ENCODE measurements at places on chromosomes 1 and 21.

- DNase-seq: no peak
Measured at GRCh38 chr1:56060906-56061305, 518.5 kb downstream of the PLPP3 start.

GRCh38 chr1:54716299-54717047, 812 bp downstream of the TTC4 start:
- peak; percentile 47 for DNase-seq

DNA sequence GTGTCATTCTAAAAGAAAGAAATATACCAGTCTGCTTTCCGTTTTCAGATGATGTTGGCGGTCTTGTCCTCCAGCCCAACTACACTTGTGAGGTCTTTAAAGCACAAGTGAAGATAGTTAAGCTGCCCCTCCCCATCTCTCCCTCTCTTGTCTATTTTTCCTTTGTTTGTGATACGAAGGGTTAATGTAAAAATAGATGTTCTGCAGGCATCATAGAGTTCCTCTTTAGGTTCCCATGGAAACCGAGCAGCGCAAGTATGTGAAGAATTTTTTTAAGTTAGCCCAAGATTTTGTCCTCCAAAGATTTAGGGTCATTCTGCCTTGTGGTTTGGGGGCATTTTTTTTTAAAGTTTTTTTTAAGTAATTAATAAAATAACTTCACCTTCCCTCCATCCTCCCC, 232.4 kb upstream of the AJAP1 start:
- no peak for DNase-seq

DNA sequence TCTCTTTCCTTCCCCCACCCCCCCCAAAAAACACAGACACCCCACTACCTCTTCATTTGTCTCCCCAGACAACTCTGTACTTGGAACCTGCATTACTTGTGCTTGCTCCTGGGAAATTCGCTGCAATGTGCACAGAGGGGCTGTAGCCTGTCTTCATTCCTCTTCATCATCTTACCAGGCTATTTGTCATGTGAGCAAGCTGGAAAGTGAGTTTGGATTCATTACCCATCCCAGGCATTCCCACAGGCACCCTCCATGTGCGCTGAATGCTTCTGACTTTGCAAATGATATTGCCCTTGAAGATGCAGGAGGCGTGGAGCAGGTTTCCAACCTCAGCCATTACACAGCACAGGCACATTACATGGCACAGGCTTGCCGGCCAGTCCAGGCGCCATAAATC, 494.9 kb downstream of the KIF26B start:
- no peak for DNase-seq

GRCh38 chr1:229380536-229381160, 37.8 kb upstream of the CCSAP start:
- no peak for DNase-seq

- DNase-seq: no peak
Measured at GRCh38 chr1:186187601-186188000, 187.5 kb downstream of the TPR start.

DNA sequence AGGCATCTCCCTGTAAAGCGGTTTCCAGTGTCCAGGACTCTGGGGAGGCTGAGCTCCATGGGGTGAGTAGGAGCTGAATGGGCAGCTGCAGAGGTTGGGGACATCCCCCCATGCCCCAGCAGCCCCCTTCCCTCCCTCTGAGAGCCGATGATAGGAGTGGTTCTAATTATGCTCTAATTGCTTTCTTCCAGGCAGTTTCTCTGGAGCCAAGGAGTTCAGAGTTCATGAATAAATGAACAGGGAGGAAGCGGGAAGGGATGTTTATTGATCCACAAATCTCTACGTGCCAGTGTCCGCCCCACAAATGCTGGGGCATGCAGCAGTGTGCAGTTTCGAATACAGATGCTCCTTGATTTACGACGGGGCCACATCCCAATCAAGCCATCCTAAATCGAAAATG, 15.6 kb downstream of the NKAIN1 start:
- no peak for DNase-seq

GRCh38 chr21:16437586-16437985, 707.8 kb downstream of the USP25 start:
- no peak for DNase-seq

GRCh38 chr1:34426325-34426896, 249.7 kb downstream of the C1orf94 start:
- DNase-seq: no peak

GRCh38 chr1:54221113-54221834, 21.3 kb downstream of the MRPL37 start:
- no peak for DNase-seq

- peak; percentile 75 for DNase-seq
Measured at GRCh38 chr21:42025376-42026081, 15.4 kb upstream of the ZBTB21 start.

DNA sequence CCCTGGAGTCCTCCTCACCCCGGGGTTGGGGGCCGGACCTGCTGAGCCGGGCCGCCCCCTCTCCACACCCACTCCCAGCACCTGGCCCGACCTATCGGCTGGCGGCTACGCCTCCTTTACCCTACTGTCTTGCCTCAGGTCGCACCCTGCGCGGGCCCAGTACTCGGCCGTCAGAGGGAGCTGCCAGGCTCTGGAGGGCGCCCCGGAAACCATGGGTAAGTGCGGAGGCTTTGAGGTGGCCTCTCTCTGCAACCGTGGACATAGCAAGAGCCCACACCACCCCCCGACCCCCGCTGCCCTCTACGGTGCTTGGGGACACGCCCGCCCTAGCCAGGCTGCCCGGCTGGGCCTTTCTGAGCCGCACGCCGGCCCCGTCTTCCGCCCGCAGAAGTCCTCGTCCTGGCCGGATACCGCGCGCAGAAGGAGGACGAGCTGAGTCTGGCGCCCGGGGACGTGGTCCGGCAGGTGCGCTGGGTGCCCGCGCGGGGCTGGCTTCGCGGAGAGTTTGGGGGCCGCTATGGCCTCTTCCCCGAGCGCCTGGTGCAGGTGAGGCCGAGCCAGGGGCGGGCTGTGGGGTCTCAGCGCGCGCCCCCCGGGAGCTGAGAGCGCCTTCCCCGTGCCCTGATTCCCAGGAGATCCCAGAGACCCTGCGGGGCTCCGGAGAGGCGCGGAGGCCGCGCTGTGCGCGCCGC, at the start of gene SH3D21:
Gene SH3D21, plus strand, starts transcription at position 159 of the 692 bp plus-strand sequence. Its CDS starts 53 bp downstream, at position 212.
- DNase-seq: no peak

GRCh38 chr1:43531107-43531905, 623 bp downstream of the PTPRF start:
- peak; percentile 25 for DNase-seq

DNA sequence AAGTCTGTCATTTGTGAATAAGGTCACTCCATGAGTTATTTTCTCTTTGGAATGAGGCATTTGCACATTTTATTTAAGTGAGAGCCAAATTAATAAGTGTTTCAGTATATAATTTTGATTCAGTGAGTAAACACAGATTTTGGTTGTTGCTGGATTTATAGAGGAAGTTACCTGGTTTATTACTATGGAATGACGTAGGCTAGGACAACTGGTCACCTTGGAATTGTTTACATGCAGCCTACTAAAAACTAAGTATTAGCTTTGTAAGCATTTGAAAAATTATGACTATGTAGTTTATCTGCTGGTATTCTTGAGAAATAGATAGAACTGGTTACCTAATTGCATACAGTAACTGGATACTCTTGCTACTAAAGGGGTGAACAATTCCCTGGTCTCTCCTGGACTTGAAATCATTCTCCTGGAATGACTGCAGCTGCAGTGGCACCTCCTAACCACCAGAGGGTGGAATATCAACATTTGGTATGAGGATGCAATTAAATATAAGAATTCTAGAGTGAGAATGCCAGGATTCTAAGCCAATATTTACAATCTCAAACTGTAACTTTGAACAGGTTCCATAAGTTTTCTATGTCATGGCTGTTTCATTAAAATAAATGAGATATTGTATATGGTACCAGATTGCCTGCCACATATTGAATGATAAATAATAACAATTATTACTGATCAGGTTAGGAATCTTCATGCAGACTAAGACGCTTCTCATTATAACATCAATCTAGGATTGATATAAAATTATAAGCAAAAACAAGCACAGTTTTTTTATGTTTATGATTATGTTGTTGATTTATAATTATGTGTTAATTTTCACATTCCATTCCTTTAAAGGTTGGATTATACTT, 3.5 kb upstream of the KRTAP27-1 start:
- DNase-seq: peak; percentile 15

- no peak for DNase-seq
Measured at GRCh38 chr1:46991083-46991923, 32.2 kb upstream of the CYP4X1 start.

GRCh38 chr1:243991650-243992049, 59.4 kb upstream of the ZBTB18 start:
- DNase-seq: no peak

DNA sequence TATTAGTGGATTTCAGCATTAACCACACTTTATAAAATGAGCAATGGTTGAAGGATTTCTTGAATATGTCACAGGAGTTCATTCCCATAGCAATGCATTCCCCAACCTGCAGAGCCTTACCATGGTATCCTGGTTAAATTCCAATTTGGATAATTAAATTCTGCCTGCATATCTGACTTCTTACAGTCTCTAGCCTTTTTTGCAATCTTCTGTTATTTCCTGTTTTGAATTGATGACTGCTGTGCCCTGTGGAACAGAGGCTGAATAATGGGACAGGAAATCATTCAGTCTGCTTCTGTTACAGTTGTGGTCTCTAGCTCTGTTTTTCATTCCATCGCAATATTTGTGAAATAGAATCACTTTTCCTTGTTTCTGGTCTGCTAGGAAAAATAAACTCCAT, 1823.9 kb downstream of the PLA2G4A start:
- peak; percentile 97 for DNase-seq

GRCh38 chr1:184771190-184771691, 16.6 kb upstream of the EDEM3 start:
- no peak for DNase-seq

- no peak for DNase-seq
Measured at GRCh38 chr21:35582731-35583130, 477.6 kb downstream of the SETD4 start.

- DNase-seq: no peak
Measured at GRCh38 chr1:917076-917459, 6.7 kb upstream of the SAMD11 start.

DNA sequence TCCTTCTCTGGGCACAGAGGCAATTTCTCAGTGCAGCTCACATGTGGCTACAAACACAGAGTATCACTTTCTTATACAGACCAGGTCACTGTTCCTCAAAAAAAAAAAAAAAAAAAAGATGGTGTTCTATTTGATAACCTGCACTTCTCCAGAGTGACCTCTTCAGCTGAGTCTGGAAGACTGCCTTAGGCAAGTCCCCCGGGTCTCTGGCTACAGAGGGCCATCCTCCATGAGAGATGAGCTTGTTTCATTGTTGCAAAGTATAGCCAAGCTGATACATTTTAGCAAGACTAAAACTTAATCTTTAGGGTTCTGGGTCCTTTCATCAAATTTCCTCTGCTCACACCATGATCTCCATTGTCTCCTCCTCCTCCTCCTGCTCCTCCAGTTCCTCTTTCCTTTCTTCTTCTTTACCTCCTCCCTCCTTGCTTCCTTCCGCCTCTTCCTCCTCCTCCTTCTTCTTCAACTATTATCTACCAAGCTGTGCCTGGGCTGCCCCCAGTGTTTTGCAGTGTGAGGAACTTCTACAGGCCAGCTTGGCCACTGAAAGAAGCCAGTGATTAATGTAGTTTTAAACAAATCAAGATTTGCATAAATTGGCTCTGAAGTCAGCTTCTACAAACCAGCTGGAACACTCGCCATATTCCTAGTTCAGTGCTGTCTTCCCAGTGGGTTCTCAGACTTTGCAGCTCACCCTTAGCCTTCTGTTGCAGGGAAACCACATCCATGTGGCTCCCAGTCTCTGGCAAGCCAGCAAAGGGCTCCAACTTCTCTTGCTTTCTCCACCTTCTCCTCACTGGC, 139.4 kb downstream of the RUNX1 start:
- peak; percentile 56 for DNase-seq

GRCh38 chr1:34362949-34363348, 186.2 kb downstream of the C1orf94 start:
- DNase-seq: no peak

- DNase-seq: no peak
Measured at GRCh38 chr1:47013293-47013692, 10.2 kb upstream of the CYP4X1 start.

DNA sequence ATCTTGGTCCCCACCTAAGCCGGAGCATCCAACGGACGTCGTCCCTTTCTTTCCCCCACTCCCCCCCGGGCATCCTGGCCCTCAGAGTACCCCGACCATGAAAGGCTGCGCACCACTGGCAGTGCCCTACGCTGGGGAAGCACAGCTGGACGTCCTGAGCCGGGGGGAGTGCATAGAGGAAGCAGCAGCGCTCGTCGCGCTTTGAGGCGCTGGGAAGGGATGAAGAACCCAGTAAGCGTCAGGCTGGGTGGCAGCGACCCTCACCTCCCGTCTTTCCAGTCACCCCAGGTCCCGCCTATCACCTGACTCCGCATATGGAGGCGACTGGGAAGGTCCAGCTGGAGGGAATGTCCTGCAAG, 5.7 kb downstream of the MAP3K6 start:
- no peak for DNase-seq

GRCh38 chr1:31605908-31606427, 11.5 kb upstream of the HCRTR1 start:
- peak; percentile 58 for DNase-seq

GRCh38 chr1:196449460-196449859, 158.8 kb downstream of the KCNT2 start:
- DNase-seq: no peak

- no peak for DNase-seq
Measured at GRCh38 chr1:93111561-93111960, 32.5 kb downstream of the MTF2 start.

- no peak for DNase-seq
Measured at GRCh38 chr1:37481289-37482003, 7.1 kb downstream of the ZC3H12A start.

- no peak for DNase-seq
Measured at GRCh38 chr1:99326215-99326949, 62.1 kb downstream of the PLPPR4 start.

- no peak for DNase-seq
Measured at GRCh38 chr1:205843036-205843859, 6.7 kb downstream of the PM20D1 start.

- DNase-seq: no peak
Measured at GRCh38 chr1:176055398-176055797, 151.7 kb downstream of the COP1 start.

DNA sequence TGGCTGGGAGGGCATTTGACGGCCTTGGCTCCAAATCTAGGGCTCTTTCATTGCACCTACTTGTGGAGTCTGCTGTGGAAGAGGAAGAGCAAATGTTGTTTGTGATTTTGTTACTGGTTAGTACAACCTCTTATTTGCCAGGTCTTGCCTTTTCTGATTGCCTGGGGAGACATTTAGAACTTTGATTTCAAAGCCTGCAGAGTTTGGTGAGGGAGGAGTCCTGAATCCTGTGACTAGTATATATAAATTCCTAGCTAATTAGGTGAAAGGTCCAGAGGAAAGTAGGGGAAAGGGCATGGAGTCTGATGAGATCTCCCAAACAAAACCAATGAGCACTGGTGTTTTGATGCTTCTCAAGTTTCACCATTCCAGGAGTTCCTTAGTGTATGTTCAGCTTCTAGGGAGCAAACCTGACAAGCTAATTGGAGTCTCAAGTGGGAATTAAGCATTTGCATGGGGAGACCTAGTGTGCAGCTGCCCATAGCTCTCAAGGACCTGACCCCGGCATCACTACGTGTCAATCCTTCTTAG, 5.1 kb upstream of the HMGCS2 start:
- DNase-seq: peak; percentile 51
